GM04504 (cell line): ENCODE measurements at places on chromosomes 7 and 10.

- peak; percentile 35 for DNase-seq
Observed at GRCh38 chr10:14062528-14063260, 268.0 kb downstream of the FRMD4A start.

DNA sequence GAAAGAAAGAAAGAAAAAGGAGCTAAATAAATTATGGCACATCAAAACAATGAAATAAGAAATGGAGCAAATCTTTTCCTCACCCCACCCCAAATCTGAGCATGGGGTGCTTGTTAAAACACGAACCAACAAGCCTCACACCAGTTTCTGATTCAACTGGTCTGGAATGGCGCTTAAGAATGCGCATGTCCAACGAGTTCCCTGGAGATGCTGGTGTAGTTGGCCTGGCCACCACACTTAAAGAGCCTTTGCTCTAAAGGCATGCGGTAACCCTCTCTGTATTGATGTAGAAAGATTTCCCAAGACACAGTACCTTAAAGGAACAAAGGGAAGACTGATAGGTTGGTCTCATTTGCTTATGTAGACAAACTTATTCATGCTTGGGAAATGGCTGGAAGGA, 49.1 kb upstream of the STEAP1B start:
- DNase-seq: no peak

GRCh38 chr10:119029613-119030420, at the start of gene NANOS1:
Gene NANOS1 (plus strand): TSS chr10:119029714. CDS start chr10:119029802, 88 bp downstream.
- DNase-seq: no peak

DNA sequence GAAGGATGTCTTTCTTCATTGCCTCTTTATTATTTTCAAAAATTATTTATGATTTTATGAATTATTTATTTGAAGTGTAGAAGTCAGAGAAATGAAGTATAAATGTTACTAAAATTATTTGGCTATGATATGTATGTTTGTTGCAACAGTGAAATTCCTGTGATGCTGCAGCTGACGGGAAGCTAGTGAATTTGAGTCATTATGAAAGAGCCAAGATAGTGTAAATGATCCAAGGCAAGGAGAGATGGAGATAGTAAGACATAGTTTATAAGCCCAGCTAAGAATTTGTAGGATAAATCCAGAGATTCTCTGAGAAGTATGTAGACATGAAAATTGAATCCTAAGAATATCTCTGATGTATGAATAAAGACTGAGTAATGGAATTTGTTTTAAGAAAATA, 30.8 kb downstream of the CASD1 start:
- no peak for DNase-seq

DNA sequence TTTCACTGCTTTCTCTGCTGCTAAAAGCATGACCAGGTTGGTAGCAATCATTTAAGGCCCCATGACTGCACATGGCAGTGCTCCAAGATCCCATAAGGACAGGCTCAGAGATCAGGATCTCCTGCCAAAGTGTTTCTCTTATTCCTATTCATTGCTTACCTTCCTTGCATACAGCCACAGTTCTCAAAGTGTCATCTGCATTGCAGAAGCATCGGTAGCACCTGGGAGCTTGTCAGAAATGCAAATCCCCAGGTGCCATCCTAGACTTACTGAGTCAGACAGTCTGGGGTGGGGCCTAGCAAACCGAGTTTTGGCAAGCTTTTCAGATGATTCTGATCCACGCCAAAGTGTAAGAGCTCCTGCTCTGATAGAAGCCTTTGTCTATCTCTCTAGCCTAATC, 489.0 kb upstream of the AUTS2 start:
- no peak for DNase-seq

DNA sequence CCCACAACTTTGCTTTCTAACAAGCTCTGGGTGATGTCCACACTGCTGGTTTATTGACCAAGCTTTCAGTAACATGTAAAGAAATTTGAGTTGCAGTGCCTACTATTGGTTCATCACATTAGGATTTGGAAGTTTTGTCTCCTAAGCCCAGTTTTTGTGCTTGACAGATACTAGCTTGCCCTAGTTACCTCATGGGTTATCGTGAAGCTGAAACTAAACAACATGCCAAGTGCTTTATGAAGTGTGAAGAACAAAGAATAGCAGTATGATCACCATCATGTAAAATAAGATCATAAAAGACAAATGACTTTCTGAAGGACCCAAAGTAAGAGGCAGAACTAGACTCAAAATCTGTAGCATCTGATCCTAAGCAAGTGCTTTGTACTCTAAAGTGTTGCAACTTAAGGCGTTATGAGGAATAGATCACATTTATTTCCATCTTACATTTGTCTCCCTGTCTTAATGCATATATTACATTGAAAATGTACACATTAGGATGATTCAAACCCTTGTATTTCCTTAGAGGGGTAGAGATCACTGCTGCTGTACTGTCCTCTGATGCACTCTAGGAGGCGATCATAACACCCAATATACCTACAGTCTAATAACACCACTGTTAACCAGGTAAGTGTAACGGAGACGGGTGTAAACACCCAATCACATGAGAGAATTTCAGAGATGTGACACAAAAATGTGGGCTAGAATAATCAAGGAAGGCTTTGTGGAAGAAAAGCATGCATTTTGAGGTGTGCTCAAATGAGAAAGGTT, 71.3 kb downstream of the NRCAM start:
- DNase-seq: no peak
